IPS DF 6.9 (cell line): ENCODE measurements at places on chromosomes 3 and 15.

- no peak overlapping the region for H3K27ac ChIP-seq
- H3K36me3 ChIP-seq = no peaks in the 10 kb centered on the region
- H3K4me1 ChIP-seq = peaks cover 3% of the 10 kb centered on the region; the same call in 1 of the 2 replicates
Measured at GRCh38 chr3:49421890-49422378, 339 bp downstream of the AMT start.

- no peaks in the 10 kb centered on the region for H3K27me3 ChIP-seq
- no peak overlapping the region for H3K27ac ChIP-seq
- no peaks in the 10 kb centered on the region for H3K4me1 ChIP-seq
- no peak for DNase-seq
- no peak overlapping the region for H3K4me3 ChIP-seq
Measured at GRCh38 chr15:34738002-34738401, 16.8 kb downstream of the GJD2 start.

DNA sequence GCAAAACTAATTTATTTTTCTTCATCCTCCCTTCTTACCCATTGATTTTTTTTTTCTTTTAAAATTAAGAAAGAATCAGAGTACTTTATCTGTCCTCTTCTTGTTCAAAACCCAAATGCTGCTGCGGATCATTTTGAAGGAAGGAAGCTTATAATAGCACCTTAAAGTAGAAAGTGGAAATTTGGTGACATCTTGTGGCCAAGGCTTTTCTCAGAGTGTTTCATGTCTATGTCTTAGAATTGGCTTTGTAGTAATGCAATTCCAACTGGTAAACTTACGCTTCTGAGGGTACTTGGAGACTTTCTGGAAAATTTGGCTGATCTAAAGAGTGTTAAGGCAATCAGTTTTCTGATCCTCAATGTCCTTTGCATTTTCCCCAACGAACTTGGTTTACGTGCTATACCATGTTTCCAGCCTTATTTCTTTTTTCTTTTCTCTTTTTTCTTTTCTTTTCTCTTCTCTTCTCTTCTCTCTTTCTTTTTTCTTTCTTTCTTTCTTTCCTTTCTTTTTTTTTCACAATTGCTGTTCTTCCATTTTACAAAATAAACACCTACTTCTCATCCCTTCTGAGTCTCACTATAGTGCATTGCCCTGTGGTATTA lies 30.7 kb downstream of the C3orf38 start:
- no peak overlapping the region for H3K27ac ChIP-seq
- peak; percentile 11 for DNase-seq
- H3K4me1 ChIP-seq = no peaks in the 10 kb centered on the region
- no peaks in the 10 kb centered on the region for H3K36me3 ChIP-seq
- H3K27me3 ChIP-seq = no peaks in the 10 kb centered on the region

DNA sequence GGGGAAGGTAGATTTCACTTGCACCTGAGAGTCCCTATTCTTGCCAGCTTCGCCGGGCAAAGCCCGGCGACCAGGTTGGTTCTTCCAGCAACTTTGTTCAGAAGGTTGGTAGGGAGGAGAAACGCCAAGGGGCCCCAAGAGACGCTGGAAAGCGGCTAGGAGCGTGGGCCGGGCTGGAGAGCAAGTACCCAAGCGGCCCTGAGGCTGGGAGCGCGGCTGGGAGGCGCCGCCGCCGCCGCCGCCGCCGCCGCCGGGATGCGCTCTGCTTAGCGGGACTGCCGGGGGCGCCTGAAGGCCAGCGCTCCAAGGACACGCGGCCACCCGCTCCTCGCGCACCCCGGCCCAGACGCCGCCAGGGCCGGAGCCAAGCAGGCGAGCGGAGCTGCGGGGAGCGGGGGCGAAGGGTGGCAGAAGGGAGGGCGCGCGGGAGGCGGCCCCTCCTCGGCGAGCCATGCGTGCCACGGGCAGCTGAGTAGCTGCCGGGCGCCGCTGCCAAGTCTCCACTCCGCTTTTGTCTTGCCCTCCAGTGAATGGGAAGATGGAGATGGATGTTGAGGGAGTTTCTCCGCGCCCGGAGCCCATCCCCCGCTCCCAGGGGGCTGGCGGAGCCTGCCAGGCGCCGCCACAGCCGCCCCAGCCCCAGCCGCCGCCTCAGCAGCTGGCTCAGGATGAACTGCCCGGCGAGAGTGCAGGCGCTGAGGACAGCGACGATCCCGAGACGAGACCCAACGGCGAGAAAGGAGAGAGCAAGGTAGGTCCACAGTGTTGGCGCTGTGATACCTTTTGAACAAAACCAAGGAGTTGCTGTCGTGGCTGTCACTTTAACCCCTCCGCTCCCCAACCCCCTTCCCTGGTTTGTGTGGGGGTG lies 227.4 kb upstream of the AZI2 start:
- H3K27me3 ChIP-seq = peaks cover 10% of the 10 kb centered on the region; the same call in 1 of the 2 replicates
- no peak for DNase-seq
- no peak overlapping the region for H3K27ac ChIP-seq
- H3K4me3 ChIP-seq = peak overlapping the region; percentile 73; the same call in 1 of the 2 replicates

DNA sequence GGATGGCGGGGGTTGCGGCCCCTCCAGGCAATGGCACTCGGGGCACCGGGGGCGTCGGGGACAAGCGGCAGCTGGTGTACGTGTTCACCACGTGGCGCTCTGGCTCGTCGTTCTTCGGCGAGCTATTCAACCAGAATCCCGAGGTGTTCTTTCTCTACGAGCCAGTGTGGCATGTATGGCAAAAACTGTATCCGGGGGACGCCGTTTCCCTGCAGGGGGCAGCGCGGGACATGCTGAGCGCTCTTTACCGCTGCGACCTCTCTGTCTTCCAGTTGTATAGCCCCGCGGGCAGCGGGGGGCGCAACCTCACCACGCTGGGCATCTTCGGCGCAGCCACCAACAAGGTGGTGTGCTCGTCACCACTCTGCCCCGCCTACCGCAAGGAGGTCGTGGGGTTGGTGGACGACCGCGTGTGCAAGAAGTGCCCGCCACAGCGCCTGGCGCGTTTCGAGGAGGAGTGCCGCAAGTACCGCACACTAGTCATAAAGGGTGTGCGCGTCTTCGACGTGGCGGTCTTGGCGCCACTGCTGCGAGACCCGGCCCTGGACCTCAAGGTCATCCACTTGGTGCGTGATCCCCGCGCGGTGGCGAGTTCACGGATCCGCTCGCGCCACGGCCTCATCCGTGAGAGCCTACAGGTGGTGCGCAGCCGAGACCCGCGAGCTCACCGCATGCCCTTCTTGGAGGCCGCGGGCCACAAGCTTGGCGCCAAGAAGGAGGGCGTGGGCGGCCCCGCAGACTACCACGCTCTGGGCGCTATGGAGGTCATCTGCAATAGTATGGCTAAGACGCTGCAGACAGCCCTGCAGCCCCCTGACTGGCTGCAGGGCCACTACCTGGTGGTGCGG lies 1.9 kb downstream of the CHST2 start:
- H3K36me3 ChIP-seq = no peaks in the 10 kb centered on the region
- H3K4me3 ChIP-seq = peak overlapping the region; percentile 98; the same call in 1 of the 2 replicates
- peak; percentile 50 for DNase-seq
